Esophagus muscularis mucosa (tissue), 4 donors: ENCODE measurements at places on chromosomes 11 and 22.
A peak's percentile ranks its signal among the peaks of the same experiment; 100 is the strongest.

- DNase-seq, result no peak
Measured at GRCh38 chr22:50015451-50016307, 3.1 kb upstream of the IL17REL start.

- no peak for DNase-seq
Measured at GRCh38 chr11:75527938-75528735, 2.4 kb upstream of the GDPD5 start.

DNA sequence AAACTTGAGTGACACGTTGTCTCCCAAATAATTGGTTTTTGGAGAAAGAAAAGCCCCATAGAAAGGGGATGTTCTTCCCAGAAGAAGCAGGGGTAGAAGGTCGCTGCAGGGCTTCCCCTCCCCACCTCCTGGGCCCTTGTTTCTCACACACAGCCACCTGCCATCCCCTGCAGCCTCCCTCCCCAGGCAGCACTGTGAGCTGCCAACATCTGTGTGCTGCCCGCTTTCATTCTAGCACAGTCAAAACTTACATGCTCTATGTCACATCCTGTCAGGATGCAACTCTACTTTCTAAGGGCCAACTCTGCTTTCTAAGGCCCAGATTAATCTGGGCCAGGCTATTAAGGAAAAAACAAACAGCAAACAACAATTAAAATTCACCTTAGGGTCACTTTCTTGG is 309.4 kb upstream of the ZC3H12C start:
- DNase-seq, result no peak

GRCh38 chr22:20019661-20020532 is 1.0 kb upstream of the TANGO2 start:
- no peak for DNase-seq

DNA sequence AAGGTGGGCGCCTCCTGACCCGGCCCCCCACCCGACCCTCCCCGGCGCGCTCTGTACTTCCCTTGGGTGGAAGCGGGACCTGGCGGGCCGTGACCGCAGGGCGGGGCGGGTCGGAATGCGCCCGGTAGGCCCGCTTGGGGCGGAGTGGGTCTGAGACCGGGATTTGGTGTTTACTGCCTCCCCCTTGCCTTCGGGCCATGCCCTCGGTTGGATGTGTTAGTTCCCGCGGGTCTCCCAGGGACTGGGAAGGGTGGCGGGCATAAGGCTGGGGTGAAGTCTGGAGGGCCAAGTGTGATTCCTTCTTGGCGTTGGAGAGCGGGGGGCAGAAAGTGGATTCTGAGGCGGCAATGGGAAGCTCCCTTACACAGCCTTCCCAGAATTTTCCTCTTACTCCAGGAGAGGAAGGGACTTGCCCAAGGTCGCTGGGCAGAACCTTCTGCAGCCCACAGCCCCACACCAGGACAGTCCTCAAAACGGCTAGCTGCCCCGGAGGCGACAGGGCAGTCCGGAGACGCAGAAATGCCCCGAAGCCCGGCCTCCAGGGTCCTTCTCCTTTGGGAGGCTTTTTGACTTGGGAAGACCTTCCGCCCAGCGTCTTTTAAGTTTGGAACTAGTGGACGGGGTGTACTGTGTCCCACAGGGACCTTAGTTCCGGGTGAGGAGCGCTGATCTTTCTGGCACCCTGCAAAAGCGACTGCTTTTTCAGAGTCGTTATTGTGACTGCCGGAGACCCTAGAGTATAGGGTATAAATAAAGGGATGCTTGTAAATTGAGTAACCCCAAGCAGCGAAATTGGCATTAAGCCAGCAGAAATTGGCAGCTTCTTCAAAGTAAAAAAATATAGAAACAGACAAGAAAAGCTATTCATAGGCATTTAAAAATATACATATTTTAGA is 647 bp downstream of the SWAP70 start:
- no peak for DNase-seq

DNA sequence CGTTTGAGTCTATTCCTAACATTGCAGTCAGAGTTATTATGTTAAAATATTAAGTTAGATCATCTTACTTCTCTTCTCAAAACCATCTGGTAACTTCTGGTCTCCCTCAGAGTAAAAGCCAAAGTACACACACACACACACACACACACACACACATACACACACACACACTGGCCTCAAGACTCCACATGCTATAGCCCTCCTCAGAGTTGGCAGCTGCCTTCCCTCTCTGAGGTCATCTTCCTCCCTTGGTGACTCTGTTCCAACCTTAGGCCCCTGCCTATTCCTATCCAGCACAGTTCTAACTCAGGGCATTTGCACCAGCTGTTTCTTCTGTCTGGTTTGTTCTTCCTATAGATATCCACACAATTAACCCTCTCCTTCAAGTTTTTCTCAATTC is 272.0 kb upstream of the SESN3 start:
- peak; percentile 34 for DNase-seq

GRCh38 chr11:95895815-95896214 is 28.1 kb downstream of the MTMR2 start:
- DNase-seq, result no peak

DNA sequence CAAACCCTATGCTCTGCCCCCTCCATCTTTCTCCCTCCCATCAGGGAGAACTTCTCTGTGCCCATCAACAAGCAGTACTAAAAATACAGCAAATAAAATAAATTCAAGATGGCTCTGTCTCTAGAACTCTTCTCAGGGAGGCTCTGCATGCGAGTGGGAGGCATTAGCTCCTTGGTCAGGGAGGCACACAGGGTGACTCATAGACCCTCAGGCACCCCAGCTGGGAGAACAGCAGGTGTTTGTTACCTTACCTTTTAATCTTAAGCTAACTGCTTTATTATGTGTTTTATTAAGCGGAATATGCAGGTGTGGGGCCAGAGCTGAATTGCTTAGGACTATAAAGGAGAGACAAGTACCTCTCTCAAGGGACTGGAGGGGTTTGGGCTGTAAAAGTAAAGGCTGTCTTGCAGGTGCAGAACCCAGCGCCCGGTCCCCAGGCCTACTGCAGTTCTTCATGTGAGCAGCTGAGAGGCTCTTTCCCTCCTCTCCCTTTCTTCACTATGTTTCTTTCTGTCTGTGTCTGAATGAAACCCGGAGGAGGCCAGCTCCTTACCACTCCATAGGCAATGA is 20.8 kb downstream of the CSNK2A3 start:
- DNase-seq, result no peak
